ENCODE measurements at places on chromosomes 13 and 19.

DNA sequence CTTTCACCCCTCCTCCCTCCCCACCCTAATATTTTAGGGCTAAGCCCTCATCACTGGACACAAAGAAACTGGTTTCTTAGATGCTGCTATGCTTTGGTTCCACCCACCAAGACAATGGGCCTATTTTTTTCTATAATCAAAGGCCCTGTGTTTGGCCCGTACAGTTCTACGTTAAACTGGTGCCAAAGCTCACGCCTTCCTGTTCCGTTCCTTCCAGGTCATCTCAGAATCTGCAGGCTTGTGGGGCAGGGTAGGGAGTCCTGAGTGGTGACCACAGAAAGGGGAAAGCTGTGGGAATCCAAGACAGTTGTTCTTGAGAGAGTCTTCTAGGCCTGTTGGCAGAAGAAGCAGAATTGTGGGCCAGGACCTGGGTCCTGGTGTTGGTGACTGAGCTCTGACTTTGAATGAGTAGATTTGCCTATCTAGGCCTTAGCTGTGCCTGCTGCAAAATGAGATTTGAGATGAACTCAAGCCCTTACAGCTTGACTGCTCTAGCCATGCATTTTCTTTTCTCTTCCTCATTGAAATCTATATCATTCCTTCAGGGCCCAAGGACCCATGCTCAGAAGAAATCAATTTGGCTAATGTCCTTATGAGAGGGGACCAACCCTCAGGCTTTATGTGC, 19.1 kb upstream of the CXCL17 start:
- no peak overlapping the region for H3K27ac ChIP-seq
- H3K4me1 ChIP-seq, result peaks cover 28% of the 10 kb centered on the region
- H3K4me3 ChIP-seq, result no peak overlapping the region
- no peaks in the 10 kb centered on the region for H3K36me3 ChIP-seq
- H3K27me3 ChIP-seq, result no peaks in the 10 kb centered on the region

DNA sequence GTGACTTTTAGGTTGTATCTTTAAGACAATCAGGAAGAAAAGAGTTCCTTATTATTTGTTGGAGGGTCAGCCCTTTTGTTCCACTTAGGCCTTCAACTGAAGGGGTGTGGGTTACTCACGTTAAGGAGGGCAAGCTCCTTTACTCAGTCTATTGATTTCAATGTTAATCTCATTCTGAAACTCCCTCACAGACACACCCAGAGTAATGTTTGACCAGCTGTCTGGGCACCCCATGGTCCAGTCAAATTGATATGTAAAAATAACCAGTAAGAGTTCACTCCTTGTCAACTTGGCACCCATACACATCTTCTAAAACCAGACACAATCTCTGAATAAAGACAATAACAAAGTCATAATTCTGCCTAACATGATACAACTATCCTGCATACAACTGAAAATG, 292.9 kb downstream of the KLF5 start:
- H3K4me1 ChIP-seq, result no peaks in the 10 kb centered on the region
- no peak for DNase-seq
- H3K27ac ChIP-seq, result no peak overlapping the region

GRCh38 chr19:38921420-38922274, 8.9 kb downstream of the SARS2 start:
- DNase-seq, result no peak
- no peak overlapping the region for H3K27ac ChIP-seq
- no peaks in the 10 kb centered on the region for H3K4me1 ChIP-seq
- H3K27me3 ChIP-seq, result no peaks in the 10 kb centered on the region
- H3K36me3 ChIP-seq, result peaks cover 12% of the 10 kb centered on the region
- H3K4me3 ChIP-seq, result no peak overlapping the region

- H3K36me3 ChIP-seq, result peaks cover 23% of the 10 kb centered on the region
- peaks cover 27% of the 10 kb centered on the region for H3K4me1 ChIP-seq
- no peak overlapping the region for H3K4me3 ChIP-seq
These were observed 2.4 kb downstream of the DHX34 start for GRCh38 chr19:47351548-47351947.

DNA sequence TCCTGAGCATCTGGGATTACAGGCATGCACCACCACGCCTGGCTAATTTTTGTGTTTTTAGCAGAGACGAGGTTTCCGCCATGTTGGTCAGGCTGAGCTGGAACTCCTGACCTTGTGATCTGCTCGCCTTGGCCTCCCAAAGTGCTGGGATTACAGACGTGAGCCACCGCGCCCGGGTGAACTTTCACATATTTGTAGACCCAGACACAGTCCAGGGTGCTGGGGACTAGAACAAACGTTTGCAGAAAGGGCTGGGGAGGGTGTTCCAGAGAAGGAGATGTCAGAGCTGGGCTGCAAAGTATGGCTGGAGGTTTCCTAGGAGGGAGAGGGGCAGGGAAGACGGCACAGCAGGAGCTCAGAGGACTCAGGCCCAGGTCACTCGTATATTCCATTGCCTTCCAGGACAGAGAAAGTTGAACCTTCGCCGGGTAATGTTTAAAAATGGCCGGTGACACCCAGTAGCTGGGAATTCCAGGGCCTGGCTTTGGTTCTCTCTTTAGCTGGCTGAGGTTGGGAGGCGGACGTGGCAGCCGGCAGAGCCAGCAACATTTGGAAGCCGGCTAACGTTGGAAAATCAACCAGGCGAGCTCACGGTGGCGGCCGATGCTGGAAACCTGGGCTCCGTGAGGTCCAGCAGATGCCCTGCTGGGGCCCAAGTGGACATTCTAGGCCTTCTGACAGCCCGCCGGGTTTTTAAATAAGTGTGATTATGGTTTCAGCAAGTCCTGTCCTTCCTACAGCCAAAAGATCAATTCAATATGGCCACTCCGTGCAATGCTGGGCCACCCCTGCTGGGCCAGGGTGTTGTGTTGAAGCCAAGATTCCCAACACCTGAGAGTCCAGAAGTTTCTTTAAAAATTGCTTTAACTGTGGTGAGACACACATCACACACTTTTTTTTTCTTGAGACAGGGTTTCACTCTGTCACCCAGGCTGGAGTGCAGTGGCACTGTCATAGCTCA, 41.5 kb downstream of the NFIC start:
- H3K4me1 ChIP-seq, result peaks cover 6% of the 10 kb centered on the region

Data from memory B cell (primary cell).